NCI-H1417 (cell line): ENCODE measurements at places on chromosomes 12 and 14.

DNA sequence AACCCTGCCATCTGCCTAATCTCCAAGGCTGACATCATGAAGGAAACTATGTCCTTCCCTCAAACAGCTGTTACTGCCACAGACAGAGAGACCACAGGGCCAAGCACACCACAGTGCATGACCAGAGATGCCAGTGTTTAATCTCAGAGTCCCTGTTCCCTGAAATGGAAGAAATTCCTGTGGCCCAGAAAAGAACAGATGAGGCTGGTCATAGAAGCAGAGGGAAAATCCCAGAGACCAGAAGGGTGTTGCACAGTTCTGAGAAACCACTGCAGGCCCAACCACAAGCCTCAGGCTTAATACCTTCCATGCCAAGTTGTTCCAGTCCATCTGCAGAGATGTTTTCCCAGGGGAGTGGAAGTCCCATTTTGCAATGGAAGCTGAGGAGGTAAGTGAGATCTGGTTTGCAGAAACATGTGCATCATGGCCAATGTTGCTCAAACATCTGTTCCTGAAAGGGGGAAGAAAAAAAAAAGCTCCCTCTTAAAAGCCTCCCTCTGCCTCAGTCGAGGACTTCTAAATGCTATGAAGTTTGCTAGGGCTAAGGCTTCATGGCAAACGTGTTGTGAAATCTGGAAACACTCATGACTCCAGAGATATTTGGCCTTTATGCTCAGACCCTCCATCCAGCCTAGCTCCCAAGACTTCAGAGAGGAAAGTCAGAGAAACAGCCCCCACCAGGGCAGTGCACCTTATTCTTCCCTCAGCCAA, 98.6 kb downstream of the SCARB1 start:
- DNase-seq, result peak; percentile 54

DNA sequence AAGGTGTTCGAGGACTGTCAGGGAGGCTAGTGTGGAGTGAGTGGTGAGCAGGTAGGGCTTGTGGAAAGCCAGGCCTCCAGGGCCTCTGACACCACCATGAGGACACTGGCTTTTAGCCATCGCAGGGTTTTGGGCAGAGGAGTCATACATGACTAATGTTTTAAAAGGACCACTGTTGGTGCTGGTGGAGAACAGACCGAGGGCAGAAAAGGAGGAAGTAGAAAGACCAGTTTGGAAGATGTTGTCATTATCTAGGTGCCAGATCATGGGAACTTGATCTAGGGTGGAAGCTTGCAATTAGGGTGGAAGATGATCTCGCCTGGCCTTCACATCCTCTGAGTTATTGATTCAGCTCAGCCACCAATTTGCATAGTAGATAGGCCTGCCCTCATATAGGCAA, 144.2 kb downstream of the C12orf75 start:
- DNase-seq, result no peak

DNA sequence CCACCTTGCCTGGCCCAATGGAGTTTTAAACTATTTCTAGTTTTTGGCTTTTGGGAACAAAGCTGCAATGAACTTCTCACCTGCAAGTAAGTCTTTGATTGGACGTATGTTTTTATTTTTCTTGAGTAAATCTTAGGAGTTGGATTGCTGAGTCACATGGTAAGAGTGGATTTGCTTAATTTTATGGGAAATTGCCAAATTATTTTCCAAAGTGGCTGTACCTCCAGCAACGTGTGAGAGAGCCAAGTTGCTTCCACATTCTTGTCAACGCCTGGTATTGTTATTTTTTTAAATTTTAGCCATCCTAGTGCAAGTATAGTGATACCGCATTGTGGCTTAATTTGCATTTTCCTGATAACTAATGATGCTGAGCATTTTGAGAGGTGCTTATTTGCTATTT, 136.6 kb downstream of the LMNTD1 start:
- no peak for DNase-seq

DNA sequence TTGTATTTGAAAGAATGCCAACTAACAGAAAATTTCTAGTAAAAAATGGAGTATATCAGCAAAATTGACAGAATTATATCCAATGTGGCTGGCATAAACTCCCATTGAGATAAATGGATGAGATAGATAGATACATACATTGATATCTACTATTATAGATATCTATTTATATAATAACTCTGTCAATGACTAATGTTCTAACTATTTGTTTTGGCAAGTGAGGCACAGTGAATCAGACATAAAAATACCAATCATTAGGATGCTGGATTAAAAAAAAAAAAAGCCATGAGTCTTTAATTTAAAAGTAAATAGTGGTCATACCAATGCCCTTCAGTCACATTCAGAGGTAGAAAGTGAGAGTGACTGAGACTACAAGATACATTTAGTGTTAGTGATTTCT, 33.7 kb upstream of the GLIPR1 start:
- DNase-seq, result no peak

DNA sequence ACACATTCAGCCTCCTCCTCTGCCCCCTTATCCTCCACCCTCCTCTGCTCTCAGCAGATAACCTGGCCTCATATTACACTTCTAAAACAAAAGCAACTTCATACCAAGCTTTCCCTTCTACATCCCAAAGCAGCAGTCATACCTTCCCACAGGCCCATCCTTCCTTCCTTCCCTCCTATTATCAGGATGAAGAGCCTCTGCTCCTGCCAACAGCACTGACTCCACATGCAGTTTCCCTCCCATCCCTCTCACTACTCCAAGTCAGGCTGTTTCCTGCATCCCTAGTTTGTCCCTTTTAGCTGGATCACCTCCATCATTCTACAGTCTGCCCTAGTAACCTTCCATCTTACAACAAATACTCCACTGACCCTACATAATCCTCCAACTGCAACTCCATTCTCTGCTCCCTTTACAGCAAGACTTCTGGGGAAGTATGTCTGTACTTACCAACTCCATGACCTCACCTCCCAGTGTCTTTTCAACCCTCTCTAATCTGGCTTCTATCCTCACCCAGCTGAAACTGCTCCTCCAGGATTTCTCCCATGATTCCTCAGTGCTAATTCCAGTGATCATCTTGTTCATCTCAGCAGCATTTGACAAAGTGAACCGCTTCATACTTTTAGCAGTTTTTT, 4.9 kb upstream of the YEATS4 start:
- no peak for DNase-seq

DNA sequence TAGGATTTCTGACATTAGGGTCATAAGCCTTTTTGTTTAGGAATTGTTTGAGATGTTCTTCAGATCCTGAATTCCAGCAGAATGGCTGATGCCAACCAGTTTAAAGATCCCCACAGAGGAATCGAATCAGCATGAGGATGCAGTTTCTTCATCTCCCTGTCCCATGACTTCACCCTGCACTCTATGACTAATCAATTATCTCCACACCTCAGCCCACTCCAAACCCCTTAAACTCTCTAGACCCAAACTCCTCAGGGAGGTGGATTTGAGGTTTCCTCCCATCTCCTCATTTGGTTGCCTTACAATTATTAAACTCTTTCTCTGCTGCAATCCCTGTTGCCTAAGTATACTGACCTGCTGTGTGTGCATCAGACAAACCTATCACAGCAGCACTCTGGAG, 86.5 kb upstream of the CRY1 start:
- DNase-seq, result no peak

DNA sequence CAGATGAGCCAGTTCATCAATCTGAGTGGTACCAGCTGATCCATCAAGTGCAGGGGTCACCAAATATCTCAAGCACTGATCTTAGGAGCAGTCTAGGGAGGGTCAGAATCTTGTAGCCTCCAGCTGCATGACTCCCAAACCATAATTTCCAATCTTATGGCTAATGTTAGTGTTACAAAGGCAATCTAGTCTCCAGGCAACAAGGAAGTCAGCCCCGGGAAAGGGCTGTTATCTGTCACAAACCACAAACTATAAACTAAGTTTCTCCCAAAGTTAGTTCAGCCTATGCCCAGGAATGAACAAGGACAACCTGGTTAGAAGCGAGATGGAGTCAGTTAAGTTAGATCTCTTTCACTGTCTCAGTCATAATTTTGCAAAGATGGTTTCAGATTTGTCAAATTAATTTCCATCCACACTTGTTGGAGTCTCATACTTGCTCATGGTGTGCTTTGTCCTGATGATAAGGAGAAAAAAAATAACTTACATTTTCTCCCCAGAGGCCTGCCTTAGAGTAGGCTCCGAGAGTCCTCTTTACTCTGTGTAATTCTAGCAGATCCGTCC, 3.9 kb upstream of the ABHD4 start:
- no peak for DNase-seq

DNA sequence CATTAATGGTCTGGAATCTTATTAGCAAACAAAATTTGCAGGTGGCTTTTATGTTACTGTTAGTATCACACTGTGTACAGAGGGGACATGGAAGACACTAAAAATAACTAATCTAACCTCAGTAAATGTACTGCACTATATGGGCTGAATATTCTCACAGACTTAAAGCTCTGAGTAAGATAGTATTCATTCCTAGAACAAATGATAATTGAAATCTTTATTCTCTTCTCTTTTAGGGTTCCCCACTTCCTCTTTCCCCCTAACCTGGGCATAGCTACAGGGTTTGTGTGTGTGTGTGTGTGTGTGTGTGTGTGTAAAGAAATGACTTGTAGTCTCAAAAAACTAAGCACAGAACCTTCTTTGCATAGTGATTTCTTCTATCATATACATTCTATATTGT, 21.4 kb upstream of the HECTD1 start:
- DNase-seq, result no peak

GRCh38 chr12:120736404-120737331, 11.0 kb downstream of the ACADS start:
- DNase-seq, result no peak

DNA sequence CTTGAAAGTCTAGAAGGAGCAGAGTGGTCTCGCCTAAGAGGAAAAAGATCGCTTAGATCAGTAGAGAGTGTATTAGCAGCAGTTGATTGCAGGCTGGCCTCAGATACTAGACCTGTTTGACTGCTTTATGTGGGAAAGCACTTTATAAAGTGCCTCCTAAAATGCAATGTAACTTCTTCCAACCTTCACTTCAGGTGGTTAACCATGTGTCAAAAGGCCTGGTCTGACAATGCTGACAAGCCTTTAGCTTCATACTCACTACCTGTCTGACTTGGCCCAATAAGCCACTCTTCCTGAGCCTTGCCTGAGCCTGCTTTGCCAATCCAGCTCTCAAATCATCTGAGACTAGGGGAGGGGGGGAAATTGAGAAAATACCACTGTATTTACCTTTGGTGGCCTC, 14.6 kb downstream of the MGAT4C start:
- peak; percentile 17 for DNase-seq

DNA sequence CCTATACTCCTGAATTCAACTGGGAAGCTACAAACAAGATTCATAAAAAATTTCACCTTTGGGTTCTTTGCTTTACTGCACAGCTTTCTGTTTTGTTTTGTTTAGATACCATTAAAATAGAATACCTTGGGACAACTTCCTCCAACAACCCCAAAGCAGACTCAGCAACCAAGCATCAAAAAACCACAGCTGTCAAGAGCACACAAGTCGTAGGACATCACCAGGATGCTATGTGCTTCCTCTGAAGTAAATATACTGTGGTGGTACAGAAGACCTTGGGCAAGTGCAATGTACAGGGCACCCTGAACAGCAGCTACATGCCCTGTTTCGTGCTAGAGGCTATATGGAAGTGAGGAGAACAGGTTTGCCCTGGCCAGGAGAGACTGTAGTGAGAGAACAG, 359.3 kb downstream of the BCL11B start:
- DNase-seq, result no peak

DNA sequence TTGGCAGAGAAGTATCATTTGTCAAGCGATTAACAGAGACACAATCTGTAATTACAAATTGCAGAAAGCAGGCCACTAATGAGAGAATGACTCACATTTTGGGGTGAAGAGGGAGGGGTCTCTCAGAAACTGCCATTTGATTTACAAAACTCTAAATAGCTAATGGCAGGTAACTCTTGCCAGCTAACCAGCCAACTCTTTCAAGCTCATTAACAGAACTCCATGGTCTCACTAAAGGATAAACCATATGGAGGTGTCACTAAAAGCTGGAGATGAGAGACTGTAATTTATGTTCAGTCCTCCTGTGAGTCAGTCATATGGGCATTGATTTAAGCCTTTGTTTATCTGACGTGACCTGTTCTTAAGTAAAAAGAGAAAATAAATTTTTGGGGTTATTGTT, 336.4 kb downstream of the FOXG1 start:
- DNase-seq, result peak; percentile 97

- DNase-seq, result no peak
Measured at GRCh38 chr12:8950221-8950527, 729 bp upstream of the M6PR start.
